Stomach (tissue), 19 donors: ENCODE measurements at places on chromosomes 7 and 10. TPM values are rescaled to one million over a fixed set of nuclear protein-coding genes. Genes with fewer than 3 reads are reported as not detected.

The TUBAL3 gene
- total RNA-seq, result 11.3 TPM

The ZNF853 gene
- 30.9 TPM for total RNA-seq

DNA sequence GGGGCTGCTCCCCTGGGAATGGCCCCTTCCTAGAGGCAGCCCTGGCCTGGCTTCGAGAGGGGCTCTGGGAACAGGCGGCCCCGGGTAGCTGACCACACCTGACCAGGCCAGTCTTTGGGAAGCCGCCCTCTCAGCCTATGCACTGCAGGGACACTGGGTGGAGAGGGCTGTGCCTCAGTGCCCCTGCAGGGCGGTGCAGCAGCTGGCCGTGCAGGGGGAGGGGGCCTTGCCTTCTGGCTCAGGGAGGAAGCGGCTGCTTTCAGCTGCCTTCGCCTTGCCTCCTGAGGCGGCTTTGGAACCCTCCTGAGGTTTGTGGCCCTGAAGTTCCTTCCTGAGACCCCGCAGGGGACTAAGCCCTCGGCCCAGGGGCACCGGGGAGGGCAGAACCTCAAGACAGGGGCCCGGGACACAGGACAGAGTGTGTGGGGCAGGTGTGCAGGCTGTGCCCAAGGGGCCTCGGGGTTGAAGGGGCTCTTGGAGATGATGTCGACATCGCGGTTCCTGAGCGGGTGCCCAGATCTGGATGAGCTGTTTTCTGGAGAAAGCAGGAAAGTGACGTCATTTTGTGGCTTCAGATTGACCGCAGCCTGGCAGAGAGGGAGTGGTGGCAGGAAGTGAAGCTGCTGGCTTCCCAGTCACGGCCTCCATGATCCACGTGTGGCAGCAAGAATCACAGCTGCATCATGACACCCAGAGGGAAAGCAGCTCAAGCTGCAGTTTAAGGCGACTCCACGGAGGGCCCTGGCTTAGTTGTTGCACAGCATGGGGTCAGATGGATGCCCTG lies 17.7 kb downstream of the ADAM8 start:
- H3K27me3 ChIP-seq, result no peaks in the 10 kb centered on the region
- H3K4me1 ChIP-seq, result peaks cover 63% of the 10 kb centered on the region
- peak; percentile 74 for DNase-seq
- peak overlapping the region; percentile 81 for H3K27ac ChIP-seq
- H3K36me3 ChIP-seq, result no peaks in the 10 kb centered on the region

The GNAI1 gene
- 36.6 TPM for total RNA-seq

- no peak overlapping the region for H3K4me3 ChIP-seq
- DNase-seq, result no peak
- H3K27me3 ChIP-seq, result no peaks in the 10 kb centered on the region
- no peaks in the 10 kb centered on the region for H3K4me1 ChIP-seq
- no peak overlapping the region for H3K27ac ChIP-seq
- H3K36me3 ChIP-seq, result no peaks in the 10 kb centered on the region
Observed at GRCh38 chr10:121133901-121134300, 282.7 kb downstream of the WDR11 start.

DNA sequence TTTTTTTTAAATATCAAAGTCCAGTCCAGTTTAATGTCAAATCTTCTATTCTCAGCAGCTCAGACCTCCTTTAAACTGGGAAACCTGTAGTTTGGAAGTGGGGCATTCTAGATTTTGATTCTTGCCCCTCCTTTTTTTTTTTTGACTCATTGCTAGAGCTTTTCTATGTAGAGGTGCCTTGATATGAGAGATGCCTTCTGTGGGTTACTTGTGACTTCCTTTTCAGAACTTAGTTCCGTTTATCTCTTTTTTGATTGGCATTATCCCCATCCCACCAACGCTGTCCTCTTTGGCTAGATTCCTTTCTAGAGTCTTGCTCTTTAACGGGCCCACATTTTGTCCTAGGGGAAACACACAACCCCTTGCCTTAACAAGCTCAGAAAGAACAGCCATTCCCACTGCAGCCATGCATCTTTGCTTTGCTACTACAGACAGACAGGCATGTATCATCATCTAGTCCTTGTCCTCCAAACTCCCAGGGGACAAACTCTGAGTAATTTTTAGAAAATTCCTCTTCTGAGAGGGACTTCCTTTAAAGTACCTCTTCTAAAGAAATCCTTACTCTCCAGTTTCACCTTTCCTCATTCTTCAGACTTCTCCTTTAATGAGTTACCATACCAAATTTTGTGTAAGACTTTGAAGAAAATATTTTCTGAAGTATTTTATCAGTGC lies 153.6 kb downstream of the PHF14 start:
- no peak overlapping the region for H3K4me3 ChIP-seq
- H3K27ac ChIP-seq, result no peak overlapping the region

DNA sequence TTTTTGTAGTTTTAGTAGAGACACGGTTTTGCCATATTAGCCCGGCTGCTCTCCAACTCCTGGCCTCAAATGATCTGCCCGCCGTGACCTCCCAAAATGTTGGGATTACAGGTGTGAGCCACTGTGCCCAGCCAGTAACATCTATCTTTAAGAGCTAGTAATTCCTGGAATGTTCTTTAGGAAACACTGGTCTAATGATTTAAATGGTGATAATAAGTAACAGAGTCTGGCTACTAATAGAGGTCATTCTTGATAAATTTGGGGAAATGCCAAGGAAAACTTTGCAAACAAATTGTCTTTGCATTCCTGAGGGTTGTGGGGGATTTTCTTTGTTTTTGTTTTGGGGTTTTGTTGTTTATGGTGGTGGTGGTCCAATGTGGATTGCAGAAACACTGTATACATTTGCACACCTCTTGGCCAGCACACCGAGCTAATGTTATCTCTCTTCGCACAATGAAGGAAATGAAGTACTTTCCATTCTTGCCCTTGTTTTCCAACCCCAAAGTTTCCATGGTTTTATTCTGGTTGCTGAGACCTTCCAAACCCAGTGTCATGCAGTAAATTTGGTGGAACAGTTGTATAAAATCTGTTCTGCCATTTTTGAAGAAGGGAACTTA lies 51.3 kb upstream of the WIPF3 start:
- H3K36me3 ChIP-seq, result no peaks in the 10 kb centered on the region
- no peak overlapping the region for H3K4me3 ChIP-seq
- H3K4me1 ChIP-seq, result no peaks in the 10 kb centered on the region
- H3K27me3 ChIP-seq, result no peaks in the 10 kb centered on the region
- no peak overlapping the region for H3K27ac ChIP-seq
- DNase-seq, result no peak

GRCh38 chr10:101617102-101617823 lies 29.1 kb downstream of the DPCD start:
- H3K27ac ChIP-seq, result no peak overlapping the region
- no peak for DNase-seq
- H3K36me3 ChIP-seq, result peaks cover 80% of the 10 kb centered on the region

DNA sequence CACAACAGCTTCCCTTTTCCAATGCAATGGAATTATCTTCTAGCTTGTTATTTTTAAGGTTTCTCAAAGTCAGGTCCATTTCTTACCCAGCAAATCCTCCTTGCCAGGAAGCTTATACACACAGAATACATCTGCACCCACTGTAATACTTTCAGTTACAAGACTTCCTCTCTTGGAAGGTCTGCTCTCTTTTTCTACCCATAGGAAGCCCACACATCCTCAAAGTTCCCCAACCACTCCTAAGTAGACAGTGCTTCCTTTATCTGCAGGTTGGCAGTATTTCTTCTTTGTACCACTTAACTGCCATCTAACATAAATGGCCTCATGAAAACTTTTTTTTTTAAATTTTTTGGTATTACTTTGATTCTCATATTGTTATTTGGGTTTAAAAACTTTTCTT lies 155.6 kb downstream of the TAX1BP1 start:
- H3K36me3 ChIP-seq, result peaks cover 20% of the 10 kb centered on the region
- H3K4me1 ChIP-seq, result peaks cover 9% of the 10 kb centered on the region
- no peaks in the 10 kb centered on the region for H3K27me3 ChIP-seq

DNA sequence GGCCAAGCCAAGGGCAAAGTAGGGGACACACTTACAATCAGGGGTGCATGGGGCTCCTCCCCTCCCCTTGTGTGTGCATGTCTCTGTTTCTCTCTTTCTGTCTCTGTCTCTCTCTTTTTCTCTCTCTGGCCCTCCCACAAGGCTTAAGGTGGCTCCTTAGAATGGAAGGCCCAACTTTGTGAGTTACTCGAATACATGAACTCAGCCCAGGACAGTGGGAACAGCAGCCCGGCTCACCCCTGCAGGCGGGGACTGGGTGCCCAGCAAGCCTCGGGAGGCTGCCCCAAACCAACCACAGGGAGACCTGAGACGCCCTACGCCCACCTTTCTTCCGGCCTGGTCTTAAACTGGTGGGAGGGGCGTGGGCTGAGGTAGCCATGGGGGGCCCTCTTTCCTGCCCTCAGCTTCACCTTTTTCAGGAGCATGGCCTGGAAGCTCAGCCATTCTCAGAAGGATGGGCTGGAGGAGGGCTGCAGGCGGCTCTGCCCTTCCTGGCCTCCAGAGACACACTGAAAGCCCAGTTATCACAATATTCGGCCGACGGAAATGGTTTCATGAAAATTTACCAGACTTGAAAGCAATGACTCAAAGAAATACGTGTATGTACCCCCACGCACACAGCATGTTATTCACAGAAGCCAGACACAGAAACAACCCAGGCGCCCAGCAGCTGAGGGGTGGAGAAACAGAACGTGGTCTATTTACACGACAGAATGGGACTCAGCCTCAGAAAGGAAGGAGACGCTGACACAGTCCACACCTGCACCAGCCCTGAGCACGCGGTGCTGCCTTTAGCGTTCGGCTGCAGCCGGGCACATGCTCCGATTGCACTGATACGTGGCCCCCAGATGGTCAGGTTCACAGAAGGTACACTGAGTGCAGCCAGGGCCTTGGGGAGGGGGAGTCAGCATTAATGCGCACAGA lies 229.5 kb downstream of the PTPRN2 start:
- H3K36me3 ChIP-seq, result no peaks in the 10 kb centered on the region
- H3K27ac ChIP-seq, result no peak overlapping the region
- H3K27me3 ChIP-seq, result no peaks in the 10 kb centered on the region
- peaks cover 4% of the 10 kb centered on the region for H3K4me1 ChIP-seq
- no peak overlapping the region for H3K4me3 ChIP-seq

The TWIST1 gene
- total RNA-seq, result not detected

The HABP2 gene
- not detected for total RNA-seq

The FRMPD2 gene
- total RNA-seq, result not detected

- no peak overlapping the region for H3K27ac ChIP-seq
- H3K4me3 ChIP-seq, result no peak overlapping the region
- DNase-seq, result no peak
- no peaks in the 10 kb centered on the region for H3K36me3 ChIP-seq
- no peaks in the 10 kb centered on the region for H3K4me1 ChIP-seq
Observed at GRCh38 chr10:53260213-53260612, 487.6 kb upstream of the MBL2 start.

The FRMD4A gene
- 17.5 TPM for total RNA-seq

DNA sequence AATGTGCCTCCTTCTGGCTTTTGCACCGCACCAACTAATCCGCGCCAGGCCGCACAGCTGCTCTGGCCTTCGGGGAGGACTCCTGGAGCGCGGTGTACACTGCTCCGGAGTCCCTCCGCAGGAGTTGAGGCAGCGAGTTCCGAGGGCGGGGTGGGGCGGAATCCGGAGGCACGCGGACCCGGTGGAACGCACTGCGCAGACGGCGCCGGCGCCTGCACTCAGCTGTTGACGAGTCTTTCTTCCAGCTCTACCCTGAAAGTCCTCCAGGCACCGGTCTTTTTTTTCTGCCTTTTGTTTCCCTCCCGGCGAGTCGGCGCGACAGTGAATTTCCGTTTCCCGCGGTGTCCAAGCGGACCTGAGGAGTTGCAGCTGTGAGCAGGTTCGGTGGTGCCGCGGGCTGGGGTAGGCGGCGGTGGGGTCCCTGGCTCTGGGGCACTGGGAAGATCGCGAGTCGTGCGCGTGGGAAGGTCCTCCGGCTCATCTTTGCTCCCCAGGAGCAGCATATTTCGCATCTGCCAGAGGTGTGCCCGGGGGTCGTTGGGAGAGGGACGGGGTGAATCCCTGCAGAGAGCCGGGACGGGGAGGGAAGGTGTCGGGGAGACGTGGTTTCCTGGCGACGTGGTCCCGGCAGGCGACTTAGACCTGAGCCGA lies 44.1 kb downstream of the SFTPD start:
- peaks cover 12% of the 10 kb centered on the region for H3K4me1 ChIP-seq
- H3K27me3 ChIP-seq, result peaks cover 7% of the 10 kb centered on the region
- peak; percentile 87 for DNase-seq
- H3K36me3 ChIP-seq, result peaks cover 4% of the 10 kb centered on the region

The PNLIPRP1 gene
- total RNA-seq, result not detected

The ZCWPW1 gene
- 1.8 TPM for total RNA-seq

DNA sequence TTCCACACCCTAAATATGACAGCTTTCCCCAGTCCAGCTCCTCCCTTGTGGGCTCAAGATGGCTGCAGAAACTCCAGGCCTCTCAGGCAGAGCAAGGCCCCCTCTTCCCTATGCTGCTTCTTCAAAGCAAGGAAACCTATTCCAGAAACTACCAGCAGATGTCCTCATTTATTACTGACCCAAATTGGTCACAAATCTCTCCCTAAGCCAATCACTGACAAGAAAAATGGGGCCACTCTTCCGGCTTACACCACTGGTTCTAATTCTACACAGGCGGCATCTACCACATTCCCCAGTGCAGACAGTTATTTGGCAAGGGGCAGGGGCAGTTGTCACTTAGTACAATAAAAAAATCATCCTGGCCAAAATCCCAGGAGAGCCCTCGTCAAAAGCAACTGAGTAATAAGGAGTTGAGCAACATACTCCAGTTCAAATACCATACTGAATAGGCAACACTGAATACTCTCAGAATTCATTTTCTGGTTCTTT lies 150.4 kb downstream of the SFMBT2 start:
- H3K36me3 ChIP-seq, result no peaks in the 10 kb centered on the region
- no peaks in the 10 kb centered on the region for H3K4me1 ChIP-seq
- H3K27me3 ChIP-seq, result no peaks in the 10 kb centered on the region
- H3K27ac ChIP-seq, result peak overlapping the region; percentile 13
- H3K4me3 ChIP-seq, result no peak overlapping the region

DNA sequence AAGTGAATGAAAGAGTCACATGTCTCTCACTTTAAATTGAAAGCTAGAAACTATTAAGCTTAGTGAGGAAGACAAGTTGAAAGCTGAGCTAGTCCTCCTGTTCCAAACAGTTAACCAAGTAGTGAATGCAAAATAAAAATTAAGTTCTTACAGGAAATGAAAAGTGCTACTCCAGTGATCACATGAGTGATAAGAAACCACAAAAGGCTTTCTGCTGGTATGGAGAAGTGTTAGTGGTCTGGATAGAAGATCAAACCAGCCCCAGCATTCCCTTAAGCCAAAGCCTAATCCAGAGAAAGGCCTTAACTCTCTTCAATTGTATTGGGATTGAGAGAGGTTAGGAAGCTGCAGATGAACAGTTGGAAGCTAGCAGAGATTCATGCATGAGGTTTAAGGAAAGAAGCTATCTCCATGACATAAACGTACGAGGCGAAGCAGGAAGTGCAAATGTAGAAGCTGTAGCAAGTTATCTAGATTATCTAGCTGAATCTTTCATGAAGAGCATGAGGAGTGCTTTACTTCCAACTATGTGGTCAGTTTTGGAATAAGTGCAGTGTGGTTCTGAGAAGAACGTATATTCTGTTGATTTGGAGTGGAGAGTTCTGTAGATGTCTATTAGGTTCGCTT lies 261.6 kb downstream of the MDFIC start:
- peaks cover 5% of the 10 kb centered on the region for H3K4me1 ChIP-seq
- H3K27me3 ChIP-seq, result no peaks in the 10 kb centered on the region
- no peak for DNase-seq
- H3K4me3 ChIP-seq, result no peak overlapping the region

The CABCOCO1 gene
- not detected for total RNA-seq

The MBLAC1 gene
- total RNA-seq, result 6.1 TPM

The TET1 gene
- total RNA-seq, result 14.1 TPM
